ENCODE measurements at places on chromosomes 11 and 22.

GRCh38 chr11:100581318-100581717 lies 105.8 kb upstream of the ARHGAP42 start:
- no peak for DNase-seq

DNA sequence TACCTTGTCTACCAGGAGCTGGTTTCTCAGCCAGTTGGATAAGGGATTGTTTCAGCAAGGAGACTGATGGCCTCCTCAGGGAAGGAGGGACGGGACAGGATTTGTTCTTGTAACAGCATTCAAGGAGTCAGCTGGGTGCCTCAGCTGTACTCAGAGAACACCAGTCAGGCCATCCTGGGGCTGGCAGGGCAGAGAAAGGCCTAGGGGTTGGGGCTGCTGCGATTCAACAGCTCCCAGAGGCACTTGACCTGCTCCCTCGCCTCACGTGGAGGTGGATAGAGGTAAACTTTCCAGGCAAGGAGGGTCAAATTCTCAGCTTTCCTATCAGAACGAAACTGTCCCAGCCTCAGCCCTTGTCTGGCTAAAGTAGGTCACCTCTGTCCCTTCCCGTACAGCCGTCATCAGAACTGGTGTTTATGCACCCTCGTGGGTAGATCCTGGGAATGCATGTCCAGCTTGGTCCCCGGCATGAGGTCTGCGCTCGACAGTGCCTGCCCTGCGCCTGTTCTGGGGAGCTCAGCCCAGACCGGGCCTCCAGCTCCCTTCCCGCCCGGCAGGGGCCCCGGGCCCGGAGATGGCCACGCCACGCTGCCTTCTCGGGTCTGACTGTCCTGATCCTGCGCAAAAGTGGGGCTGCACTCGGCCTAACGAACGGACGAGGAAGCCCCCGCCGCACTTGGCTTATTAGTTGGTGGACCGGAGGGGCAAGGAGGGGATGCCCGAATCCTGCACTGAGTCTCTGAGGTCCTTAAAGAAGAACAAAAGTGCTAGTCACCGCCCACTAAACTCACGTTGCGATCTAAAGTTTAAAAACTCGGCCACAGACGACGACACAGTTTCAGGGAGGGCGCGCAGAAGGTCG lies 762 bp upstream of the CCDC134 start:
- no peak for DNase-seq

DNA sequence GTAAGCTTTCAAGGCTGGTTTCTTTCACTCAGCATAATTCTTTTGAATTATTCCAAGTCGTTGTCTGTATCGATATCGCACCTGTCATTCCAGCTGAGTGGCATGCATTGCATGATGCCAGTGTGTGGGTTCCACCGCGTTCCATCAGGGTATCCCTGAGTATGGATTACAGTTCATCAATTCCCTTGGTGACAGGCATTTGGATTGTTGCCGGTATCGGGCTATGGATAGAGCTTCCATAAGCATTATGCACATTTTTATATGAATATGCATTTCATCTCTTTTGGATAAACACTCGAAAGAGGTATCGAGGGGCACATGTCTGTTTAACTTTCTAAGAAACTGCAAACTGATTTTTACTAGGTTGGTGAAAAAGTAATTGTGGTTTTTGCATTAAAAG lies 698.8 kb downstream of the BRD1 start:
- no peak for DNase-seq

GRCh38 chr11:57597461-57597915 lies at the start of gene SERPING1:
Gene SERPING1, plus strand, starts transcription at chr11:57597685. Its CDS starts 586 bp downstream, at chr11:57598271.
- no peak for DNase-seq

- no peak for DNase-seq
Measured at GRCh38 chr22:38038426-38038825, 18.8 kb upstream of the PICK1 start.

DNA sequence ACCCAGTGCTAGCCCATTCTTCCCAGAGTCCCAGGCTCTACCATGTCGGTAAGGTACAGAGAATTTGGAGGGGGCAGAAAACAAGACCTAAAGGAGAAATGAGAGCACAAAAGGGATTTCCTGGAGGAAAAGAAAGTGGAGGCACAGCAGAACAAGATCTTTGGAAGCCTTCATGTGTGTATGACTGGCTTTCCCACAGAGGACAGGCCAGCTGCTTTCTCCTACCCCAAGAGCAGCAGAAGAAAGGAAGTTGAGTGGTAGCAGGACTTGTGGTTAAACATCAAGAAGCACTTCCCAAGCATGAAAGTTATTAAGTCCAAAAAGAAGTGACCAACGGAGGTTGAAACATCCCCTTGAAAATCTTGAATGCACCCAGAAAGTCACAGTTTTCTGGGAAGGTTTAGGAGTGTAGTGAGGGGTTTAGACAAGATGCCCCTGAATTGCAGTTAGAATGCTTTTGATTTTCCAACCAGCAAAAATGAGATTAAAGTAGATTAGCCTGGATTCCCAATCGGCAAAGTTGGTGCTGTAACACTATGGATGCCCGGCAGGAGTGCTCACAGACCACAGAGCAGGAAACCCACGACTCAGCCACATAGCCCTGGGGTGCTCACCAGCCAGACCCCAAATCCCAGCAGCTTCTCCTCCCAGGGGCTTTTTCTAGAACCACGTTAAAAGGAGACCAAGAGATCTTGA lies 608 bp downstream of the TMPRSS13 start:
- DNase-seq, result no peak

- no peak for DNase-seq
Measured at GRCh38 chr22:24695561-24696511, 78.7 kb downstream of the PIWIL3 start.

- DNase-seq, result no peak
Measured at GRCh38 chr11:74933765-74934164, 15.1 kb downstream of the XRRA1 start.

- DNase-seq, result no peak
Measured at GRCh38 chr11:116918925-116919655, 81.7 kb upstream of the APOA1 start.

DNA sequence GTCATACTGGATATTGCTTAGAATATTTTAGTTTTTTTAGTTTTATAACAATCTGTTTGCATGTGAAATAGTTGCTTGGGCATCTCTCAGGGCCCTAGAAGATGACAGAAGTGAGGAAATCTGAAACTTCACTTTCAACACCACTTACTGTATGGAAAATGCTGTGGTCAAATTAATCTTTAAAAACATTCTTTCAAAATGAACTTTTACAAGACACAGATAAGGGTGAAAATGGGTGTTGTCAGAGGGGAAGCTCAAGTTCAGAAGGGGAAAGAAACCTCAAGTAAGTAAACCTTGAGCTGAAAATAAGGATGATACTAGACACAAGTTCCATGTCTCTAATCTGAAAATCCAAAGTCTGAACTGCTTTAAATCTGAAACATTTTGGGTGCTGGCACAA lies 1840.1 kb upstream of the RAG2 start:
- no peak for DNase-seq

DNA sequence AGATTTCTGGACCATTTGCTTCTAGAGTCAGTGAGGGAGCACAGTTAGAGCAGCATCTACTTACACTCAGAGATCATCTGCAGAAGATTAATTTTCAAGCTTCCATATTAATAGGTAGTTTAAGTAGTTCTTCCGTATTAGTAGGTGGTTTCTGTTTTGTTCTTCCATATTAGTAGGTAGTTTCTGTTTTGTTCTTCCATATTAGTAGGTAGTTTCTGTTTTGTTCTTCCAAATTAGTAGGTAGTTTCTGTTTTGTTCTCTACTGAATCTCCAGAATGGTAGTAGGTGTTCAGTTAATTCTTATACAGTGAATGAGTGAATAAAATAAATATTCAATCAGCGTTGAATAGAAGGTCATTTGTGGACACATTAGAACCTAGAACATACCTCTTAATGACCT lies 175.7 kb downstream of the TMEM135 start:
- no peak for DNase-seq

- DNase-seq, result no peak
Measured at GRCh38 chr11:79040348-79040747, 400.5 kb downstream of the TENM4 start.

DNA sequence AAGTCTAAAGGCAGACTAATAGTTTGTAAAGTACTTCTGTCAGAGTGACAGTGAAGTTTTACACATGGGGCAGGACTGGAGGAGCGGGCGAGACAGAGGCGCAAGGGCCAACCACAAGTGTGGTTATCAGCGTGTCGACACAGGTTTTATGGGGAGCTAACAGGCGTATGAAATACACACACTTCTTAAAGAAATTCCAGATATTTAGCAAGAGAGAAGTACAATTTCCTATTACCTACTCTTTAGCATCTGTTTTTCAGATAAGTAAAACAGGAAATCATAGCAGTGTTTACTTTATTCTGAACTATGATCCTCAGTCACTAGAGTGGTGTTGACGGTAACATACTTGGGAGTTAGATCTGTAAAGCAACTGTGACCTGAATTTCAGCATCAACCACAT lies 22.5 kb downstream of the VSIG10L2 start:
- no peak for DNase-seq

DNA sequence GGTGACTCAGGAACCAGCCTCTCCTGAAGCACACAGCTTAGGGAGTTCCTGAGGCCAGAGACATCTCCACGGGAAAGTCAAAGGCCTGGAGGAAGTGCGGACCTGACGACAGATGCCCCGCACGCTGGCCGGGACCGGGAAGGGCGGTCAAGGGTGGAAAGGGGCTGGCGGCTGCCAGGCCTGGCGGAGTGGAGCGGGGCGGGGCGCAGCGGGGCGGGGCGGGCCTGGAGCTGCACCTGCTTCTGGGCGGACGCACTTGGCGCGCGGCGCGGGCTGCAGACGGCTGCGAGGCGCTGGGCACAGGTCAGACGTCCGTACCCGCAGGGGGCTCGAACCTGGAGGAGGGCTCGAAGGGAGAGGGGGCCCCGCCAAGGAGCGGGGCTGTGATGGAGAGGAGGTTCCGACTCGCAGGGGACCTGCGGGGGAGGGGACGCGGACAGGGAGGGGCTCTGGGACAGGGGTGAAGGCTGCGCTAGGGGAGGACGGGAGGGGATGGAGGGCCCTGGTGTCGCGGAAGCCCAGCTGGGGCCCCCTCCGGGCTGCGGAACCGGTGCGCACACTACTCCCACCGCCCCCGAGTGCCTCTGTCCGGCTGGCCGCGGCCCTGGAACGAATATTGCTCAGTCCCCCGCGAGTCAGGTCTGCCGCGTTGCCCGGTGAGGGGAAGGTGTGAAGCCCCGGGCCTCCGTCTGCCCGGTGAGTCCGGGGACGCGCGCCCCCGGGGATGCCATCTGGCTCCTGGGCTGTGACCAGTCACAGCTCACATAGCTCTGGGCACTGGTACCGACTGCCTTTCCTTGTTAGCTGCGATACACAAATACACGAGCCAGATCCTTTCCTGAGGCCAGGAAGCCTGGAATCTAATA lies at the start of gene TMEM45B:
Gene TMEM45B, plus strand, starts transcription at position 253 of the 866 bp plus-strand sequence. CDS start 36,635 bp downstream, outside the sequence.
- peak; percentile 23 for DNase-seq

DNA sequence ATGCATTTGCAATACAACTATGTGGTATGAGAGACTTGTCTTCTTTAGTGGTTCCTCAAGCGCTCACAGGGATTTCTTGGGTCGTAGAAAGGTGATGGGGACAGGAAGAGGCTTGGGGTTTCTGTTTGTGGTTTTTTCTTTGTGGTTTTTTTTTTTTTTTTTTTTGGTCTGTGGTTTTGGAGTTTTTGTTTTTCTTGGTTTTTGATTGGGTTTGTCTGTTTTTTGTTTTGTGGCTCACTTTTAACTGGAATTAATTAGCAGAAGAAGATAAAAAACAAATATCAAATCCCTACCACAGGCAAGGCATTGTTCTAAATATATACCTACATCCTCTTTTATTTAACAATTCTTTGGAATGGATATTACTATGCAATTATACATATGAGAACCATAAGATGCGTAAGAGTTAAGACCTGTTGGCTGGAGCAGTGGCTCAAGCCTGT lies 5.5 kb downstream of the TTC28 start:
- peak; percentile 70 for DNase-seq

DNA sequence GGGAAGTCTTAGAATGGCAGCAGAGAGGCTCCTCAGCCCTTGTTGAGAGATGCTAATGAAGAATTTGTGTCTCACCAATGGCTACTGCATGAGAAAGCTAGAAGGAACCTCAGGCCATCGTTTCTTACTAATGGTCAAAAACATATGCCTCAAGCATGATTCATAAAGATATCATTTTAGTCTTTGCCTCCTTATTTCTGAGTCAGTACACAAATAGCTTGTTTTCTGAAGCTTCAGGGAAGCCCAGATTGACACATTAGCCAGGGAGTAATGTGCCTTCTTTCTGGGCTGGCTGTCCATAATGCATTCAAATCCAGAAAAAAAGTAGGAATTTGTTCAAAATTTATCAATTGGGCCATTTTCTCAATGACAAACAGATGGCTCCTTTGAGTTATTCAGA lies 169.4 kb upstream of the ZBED5 start:
- no peak for DNase-seq

GRCh38 chr11:5384335-5384734 lies 723 bp downstream of the OR51M1 start:
- no peak for DNase-seq

DNA sequence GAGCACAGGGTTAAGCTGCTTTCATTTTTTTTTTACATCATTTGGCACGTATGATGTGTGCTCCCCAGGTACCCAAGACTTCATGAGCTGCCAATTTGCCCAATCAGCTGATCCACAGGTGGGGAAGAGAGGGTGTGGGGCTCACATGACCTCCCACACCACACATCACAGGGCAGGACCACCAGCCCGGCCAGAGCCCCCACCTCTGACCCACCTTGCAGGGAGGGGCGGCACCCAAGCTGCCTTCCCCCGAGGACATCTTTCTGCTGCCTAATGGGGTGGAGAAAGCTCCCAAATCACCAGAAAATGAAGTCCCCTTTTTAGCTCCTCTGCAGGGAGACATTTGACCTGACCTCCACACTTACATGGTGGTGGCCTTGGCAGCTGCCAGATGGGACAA lies 119.8 kb downstream of the MPPED1 start:
- DNase-seq, result no peak

- peak; percentile 15 for DNase-seq
Measured at GRCh38 chr22:45608763-45609180, 62.9 kb upstream of the ATXN10 start.

- DNase-seq, result no peak
Measured at GRCh38 chr11:67054836-67055523, 1.7 kb upstream of the RHOD start.

- no peak for DNase-seq
Measured at GRCh38 chr11:111557425-111558111, 17.0 kb downstream of the LAYN start.

DNA sequence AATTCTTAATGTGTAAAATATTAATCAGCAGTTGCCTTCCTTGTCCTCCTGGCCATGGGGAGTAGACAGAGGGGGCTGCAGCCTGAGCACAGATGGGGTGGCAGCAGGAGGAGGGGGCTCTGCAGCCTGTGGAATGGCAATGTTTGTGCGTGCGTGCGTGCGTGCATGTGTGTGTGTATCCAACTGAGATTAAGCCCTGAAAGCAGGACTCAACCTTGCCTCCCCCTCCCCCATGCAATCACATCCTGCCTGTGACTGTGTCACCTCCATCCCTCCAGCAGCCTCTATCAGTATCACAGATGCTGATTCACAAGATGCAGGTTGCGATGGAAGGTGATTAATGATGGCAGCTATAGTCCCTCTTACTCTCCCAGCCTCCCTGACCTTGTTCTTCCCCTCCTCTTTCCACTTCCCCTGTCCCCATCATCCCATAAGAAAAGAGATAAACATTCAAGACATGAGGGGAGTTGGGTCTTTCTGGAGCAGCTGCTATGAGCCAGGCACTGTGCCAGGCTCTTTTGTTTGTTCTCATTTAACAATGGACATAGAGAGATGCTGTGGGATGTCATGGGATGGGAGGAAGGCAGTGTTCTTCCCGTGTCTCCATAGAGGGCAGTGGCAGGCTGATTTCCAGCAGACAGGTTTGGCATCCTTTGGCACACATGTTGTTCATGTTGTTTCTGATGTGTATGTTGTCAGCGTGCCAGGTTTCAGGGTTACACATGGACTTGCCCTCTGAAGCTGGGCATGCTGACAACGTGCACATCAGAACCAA lies 43.8 kb upstream of the NECTIN1 start:
- DNase-seq, result no peak
